ENCODE measurements at places on chromosomes 13 and 19. TPM values are rescaled to one million over a fixed set of nuclear protein-coding genes. Genes with fewer than 3 reads are reported as not detected.

CERS1 gene
- 0.24 TPM for total RNA-seq

ZNF557 gene
- total RNA-seq, result 2.9 TPM

TSEN34 gene
- 14.3 TPM for total RNA-seq

GAPDHS gene
- total RNA-seq, result not detected

CBLC gene
- not detected for total RNA-seq

MPHOSPH8 gene
- total RNA-seq, result 26.0 TPM

DACT3 gene
- 15.2 TPM for total RNA-seq

RFPL4A gene
- not detected for total RNA-seq

ZFP30 gene
- total RNA-seq, result 5.8 TPM

CYP4F11 gene
- 0.56 TPM for total RNA-seq

CRX gene
- not detected for total RNA-seq

SULT2A1 gene
- not detected for total RNA-seq

TTC9B gene
- total RNA-seq, result not detected

ZNF98 gene
- total RNA-seq, result 0.43 TPM

GDF15 gene
- total RNA-seq, result 0.54 TPM

CLEC11A gene
- 3.0 TPM for total RNA-seq

CCDC169 gene
- 0.08 TPM for total RNA-seq

KLF1 gene
- total RNA-seq, result not detected

KCNRG gene
- 0.32 TPM for total RNA-seq

C19orf33 gene
- total RNA-seq, result 5.6 TPM
